ENCODE measurements at places on chromosomes 6 and 20. TPM values are rescaled to one million over a fixed set of nuclear protein-coding genes. Genes with fewer than 3 reads are reported as not detected.

GRCh38 chr20:62539198-62540045, 63.6 kb upstream of the GATA5 start:
- no peak for DNase-seq

GRCh38 chr6:22110061-22110460, 186.8 kb downstream of the PRL start:
- DNase-seq, result no peak

The OPRL1 gene
- 0.76 TPM for total RNA-seq

The FRK gene
- 8.0 TPM for total RNA-seq

DNA sequence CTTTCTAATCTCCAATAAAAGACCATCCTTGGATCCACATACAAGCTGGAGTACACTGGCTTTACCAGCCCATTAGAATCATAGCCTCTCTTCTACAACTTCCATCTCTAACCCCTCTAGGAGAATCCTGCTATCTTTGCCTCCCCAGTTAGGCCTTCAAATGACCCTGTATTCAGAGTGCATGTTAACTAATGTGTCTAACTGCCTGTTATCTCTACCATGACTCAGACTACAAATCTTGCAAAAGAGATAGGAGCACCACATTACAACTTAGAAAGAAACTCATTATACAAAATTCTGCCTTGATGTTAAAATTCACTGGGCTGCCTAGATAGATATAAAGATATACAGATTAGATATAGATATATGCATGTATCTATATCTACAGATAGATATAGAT, 28.2 kb downstream of the GPR63 start:
- DNase-seq, result no peak
